Activated B cell treated with CpG ODN at 0.5 μM for 24 hours (primary cell): ENCODE measurements at places on chromosomes 7 and 10.

DNA sequence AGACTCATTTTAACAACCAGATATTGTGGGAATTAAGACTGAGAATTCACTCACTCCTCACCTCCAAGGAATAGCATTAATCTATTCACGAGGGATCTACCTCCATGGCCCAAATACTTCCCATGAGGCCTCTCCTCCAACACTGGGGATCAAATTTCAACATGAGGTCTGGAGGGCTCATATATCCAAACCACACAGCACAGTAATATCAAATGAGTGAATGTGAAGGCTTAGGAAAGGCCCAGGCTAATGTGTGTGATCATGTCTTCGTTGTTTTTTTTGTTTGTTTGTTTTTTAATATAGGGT lies 46.5 kb downstream of the HIBADH start:
- DNase-seq, result no peak

DNA sequence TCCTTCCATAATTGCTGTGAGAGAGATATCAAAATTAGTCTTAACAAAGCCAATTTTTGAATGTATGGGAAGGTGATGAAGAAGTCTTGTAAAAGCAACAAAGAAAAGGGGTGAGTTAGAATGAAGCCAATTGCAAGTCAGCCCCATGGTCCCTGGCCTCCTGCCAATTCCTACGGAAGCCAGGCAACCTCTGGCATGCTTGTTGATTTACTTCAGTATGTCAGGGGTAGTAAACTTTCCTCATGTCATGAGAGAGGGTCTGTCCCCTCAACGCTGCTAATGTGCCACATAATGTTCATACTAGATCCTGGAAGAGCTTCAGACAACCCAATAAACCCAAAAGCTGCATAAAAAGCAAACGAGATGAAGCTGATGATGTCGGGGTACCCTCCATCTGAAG lies 159.1 kb upstream of the YAE1 start:
- no peak for DNase-seq

- DNase-seq, result no peak
Measured at GRCh38 chr10:128921389-128922022, 545.5 kb upstream of the MGMT start.

DNA sequence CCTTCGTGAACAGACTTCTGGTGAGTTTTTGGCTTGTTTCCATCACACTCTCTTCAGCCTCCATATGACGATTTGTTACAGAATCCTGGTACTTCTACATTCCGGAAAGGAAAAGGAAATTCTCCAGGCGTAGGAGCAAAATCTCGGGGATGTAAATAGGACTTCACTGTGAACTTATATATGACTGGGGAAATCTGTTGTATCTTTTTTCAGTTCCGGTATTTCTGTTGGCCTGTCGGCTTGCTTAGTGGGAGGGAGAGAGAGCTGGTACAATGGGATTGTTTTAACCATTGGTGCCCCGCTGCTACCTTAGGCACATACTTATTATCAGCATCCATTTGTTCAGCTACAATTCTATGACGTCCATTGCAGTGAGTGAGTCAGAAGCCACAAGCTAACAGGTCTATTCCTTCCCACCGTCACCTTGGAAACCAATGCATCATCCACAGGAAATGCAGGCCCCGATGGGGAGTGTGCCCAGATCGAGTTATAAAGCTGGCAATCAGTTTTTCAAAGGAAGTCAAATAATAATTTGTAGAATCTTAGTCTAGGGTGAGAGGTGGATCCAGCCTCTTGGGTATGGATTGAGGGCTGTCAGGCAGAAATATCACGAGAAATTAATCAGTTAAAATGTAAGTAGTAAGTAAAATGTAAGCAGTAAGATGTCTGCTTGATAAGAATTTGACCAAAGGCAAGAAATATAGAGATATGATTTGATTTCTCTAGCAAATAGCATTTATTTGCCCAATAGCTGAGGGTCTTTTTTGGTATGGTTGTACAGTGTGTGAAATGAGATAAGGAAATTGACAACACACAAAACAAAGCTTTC lies 92.0 kb upstream of the MKLN1 start:
- DNase-seq, result no peak

DNA sequence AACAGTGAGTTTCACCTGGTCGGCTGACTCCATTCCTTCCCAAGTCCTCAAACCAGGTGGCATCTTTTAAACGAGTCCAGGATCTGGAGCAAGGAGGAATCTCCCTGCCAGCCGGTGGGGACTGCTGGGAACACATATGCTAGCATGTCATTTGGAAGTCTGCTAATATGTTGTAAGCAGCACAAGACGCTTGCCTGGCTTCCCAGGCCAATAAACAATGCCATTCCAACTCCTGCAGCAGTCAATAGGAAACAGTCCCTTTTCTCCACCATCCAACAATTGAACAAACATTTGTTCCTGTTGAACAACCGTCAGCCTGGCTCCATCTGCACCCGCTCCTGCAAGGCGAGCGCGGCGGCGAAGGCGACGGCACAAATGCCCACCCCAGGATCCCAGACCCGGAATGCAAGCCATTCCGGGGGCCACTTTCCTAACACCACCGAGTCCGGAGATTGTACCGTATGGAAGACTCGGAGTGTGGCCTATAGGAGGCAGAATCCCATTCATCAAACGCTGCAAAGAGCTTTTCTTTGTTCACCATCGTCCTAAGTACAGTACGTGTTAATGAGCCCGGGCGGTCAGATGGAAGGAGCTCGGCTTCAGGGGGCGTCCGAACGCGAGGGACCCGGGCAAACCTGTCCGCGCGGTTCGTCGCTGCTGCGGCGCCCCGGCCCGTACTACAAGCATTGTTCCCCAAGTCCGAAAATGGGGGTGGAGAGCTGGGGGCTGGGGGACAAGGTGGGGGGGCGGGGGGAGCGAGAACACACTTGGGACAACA lies 1.6 kb downstream of the FAM53B start:
- DNase-seq, result no peak

DNA sequence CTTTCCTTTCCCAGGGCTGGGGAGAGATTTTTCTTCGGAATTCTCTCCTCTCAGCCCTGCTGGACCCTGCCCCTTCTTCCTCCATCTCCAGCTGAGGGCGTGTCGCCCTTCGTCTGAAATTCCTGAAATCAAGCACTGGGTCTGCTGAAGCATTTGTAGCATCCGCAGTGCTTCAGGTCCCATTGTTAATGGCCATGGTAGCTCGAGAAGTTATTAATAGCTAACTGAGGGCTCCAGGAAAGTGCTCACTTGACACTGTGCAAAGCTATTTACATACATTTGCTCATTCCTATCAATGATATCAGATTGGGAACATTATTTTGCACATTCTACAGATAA lies 515 bp downstream of the FAM149B1 start:
- DNase-seq, result no peak

- no peak for DNase-seq
Measured at GRCh38 chr10:3467052-3467951, 294.7 kb upstream of the PITRM1 start.

GRCh38 chr10:99369126-99369525 lies 40.0 kb downstream of the CNNM1 start:
- no peak for DNase-seq

- no peak for DNase-seq
Measured at GRCh38 chr7:47741984-47742383, 160.1 kb upstream of the TNS3 start.

GRCh38 chr10:57977262-57977661 lies 290.4 kb downstream of the IPMK start:
- no peak for DNase-seq
